Activated CD4-positive, alpha-beta T cell treated with anti-CD3 and anti-CD28 coated beads for 24 hours (primary cell): ENCODE measurements at places on chromosomes 1 and 21.

- no peak for DNase-seq
Measured at GRCh38 chr1:3170561-3171453, 101.8 kb downstream of the PRDM16 start.

- DNase-seq, result no peak
Measured at GRCh38 chr1:60173006-60173405, 99.4 kb upstream of the C1orf87 start.

- peak; percentile 96 for DNase-seq
Measured at GRCh38 chr1:10032590-10033358, at the start of gene UBE4B. TSS of gene UBE4B (plus strand) at chr1:10032958. CDS start at chr1:10033671, 713 bp downstream.

GRCh38 chr1:65812065-65812464 lies 19.4 kb downstream of the PDE4B start:
- peak; percentile 35 for DNase-seq

- no peak for DNase-seq
Measured at GRCh38 chr1:184429335-184429734, 42.5 kb downstream of the C1orf21 start.
